ENCODE measurements at places on chromosomes 12 and 14. TPM values are rescaled to one million over a fixed set of nuclear protein-coding genes. Genes with fewer than 3 reads are reported as not detected.
A peak's percentile ranks its signal among the peaks of the same experiment; 100 is the strongest.

SLC38A2 gene
- 539 TPM for total RNA-seq

GOLT1B gene
- total RNA-seq: 18.2 TPM

NTF3 gene
- total RNA-seq: not detected

NRIP2 gene
- total RNA-seq: not detected

PTPN21 gene
- 6.4 TPM for total RNA-seq

ATN1 gene
- total RNA-seq: 5.1 TPM

GRCh38 chr12:3055704-3056467, 21.3 kb upstream of the TSPAN9 start:
- no peak for DNase-seq

DNA sequence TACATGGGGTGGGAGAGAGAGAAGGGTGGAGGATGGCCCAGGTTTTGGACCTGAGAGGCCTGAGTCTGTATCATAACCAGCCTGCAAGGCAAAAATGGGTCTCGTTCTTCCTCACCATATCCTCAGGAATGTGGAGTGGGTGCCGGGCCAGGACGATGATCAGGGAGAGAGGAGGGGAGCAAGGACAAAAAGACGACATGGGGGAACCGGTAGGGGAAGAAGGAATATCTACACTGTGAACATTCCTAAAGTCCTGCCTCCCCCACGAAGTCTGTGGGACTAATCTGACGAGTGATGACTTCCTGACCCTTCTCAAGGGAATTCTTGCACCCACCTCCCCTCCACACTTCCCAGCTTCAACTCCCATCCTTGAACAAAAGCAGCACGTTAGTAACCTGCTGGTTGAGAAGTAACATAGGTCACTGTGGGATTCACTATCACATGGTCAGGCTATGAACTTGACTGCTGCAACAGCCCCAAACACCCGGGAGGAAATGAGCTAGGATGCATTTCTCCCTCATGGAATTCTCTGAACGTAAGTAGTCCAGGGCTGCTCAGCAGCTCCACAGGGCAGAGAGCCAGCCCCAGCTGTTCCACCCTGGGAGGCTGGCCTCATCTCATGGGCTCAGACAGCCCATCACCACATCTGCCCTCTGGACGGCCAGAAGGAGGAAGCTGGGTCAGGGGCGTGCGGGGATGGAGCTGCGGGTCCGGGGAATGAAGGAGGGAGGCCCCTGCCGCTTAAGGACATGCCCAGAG, 36.8 kb upstream of the VWF start:
- DNase-seq: peak; percentile 82

- no peak for DNase-seq
Observed at GRCh38 chr14:71625175-71625574, 307.1 kb upstream of the RGS6 start.

GRCh38 chr14:103915616-103916015, 12.6 kb upstream of the TDRD9 start:
- no peak for DNase-seq

DNA sequence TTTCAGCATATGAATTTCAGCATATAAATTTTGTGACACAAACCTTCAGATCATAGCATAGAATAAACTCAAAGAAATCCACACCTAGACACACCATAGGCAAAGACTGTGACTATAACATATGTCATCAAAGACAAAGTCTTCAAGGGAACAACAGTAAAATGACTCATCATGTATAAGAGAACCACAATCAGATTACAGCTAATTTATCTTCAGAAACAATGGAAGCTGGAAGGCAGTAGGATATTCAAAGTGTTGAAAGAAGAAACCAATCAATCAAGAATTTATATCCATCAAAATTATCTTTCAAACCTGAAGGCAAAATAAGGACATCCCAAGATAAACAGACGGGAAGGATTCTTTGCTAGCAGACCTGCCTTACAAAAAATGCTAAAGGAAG, 29.0 kb downstream of the DLK1 start:
- DNase-seq: no peak

- no peak for DNase-seq
Observed at GRCh38 chr14:93857500-93858283, 69.4 kb upstream of the PRIMA1 start.

DNA sequence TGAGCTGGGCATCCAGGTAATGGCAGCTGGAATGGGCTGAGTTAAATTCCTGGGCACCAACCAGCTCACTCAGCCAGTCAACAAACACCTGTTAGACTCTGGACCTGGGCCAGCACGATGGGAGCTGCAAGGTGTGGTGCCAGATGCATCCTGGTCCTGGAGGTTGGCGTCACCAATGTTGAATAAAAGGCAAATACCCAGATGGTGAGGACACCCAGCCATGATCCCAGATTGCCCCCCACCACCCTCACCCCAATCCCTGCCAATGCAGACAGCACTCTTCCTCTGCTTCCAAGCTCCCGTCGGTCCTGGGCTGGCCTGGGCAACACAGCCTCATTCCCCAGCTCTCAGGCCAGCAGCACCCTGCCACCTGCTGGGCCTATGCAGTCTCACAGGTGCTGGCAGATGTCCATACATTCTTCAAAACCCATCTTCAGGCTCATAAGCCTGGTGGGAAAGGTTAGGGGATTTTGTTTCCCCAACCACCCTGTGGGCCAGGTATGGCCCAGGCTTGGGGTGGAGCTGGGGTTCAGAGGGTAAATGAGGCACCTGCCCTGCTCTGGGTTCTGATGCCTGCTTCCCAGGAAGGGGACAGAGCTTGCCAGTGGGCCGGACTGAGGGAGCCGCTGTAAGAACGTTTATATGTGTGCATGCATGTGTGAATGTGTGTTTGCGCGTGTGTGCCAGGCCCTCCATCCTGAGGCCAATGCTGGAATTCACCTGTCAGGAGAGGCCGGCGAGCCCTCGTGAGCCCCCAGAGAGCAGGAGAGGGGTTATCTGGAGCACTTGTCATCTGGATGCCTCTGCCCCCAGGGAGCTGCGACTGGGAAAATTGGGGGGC, 58.0 kb downstream of the LGMN start:
- DNase-seq: peak; percentile 68

DNA sequence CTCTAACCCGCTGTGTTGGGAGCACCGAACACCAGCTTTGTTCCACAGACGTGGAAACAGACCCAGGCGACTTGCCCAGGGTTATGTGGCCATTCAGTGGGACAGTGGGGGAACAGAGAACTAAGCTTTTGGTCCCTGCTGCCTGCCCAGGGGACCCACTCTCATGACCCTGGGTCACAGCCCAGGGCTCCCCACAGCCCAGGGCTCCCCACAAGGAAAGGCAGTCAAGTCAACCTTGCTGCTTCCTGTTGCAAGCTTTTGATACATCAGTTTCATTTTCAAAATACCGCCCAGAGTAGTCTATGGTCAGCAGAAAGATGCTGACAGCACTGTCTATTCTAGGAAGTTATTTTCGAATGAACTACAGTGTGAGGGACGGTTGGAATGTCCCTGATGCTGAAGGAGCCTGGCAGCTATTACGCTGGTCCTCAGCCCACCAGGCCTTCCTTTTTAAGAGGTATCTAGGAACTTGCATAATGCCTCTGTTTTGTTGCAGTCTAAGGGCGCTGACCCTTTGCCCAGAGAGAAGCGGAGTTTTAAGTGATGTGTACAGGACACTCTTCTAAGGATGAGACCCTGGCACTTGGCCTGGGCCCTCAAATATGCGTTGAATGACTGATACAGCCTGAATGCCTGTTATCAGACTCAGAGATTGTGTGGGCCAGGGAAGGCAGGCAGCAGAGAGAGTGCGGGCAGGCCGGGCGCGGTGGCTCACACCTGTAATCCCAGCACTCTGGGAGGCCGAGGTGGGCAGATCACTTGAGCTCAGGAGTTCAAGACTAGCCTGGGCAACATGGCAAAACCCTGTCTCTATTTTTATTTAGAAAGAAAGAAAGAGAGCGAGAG, 12.6 kb upstream of the TTC7B start:
- DNase-seq: peak; percentile 29

GRCh38 chr12:54232790-54233189, 44.0 kb upstream of the SMUG1 start:
- no peak for DNase-seq

DNA sequence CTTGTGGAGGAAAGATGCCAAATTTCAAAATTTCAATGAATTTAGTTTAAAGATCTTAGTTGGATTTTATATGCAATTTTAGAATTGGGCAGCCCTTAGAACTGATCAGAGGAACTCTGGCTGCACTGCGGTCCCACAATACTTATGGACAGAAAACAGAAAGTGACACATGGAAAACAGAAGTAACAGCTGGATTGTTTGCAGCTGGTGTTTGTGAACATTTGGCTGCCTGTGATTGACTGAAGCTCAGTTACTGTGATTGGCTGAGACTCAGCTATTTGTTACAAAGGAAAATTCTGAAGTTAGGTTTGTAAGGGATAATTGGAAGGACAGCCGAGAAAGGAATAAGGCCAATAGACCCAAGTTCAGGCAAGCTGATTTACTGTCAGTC, 10.0 kb upstream of the KRT86 start:
- no peak for DNase-seq

DNA sequence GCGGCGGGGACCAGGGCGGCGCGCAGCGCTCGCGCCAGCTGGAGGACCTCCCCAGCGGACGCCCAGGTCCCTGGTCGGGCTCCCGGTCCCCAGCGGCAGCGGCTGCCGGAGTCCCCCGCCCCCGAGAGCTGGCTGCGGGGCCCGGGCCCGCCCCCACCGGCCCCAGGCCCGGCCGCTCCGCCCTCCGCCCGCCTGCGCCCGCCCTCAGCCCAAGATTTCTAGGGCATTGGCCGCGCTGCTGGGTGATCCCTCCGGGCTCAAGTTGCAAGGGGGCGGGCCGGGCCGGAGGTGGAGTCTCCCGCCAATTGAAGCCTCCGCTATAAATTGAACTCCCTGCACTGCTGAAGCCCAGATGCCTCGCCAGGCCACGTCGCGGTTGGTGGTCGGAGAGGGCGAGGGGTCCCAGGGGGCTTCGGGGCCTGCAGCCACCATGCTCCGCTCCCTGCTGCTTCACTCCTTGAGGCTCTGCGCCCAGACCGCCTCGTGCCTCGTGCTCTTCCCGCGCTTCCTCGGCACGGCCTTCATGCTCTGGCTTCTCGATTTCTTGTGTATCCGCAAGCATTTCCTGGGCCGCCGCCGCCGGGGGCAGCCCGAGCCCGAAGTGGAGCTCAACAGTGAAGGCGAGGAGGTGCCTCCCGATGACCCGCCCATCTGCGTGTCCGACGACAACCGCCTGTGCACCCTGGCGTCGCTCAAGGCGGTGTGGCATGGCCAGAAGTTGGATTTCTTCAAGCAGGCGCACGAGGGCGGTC, at the start of gene DIO3:
TSS of gene DIO3 (plus strand) at position 351 of the 752 bp plus-strand sequence.
- no peak for DNase-seq

DNA sequence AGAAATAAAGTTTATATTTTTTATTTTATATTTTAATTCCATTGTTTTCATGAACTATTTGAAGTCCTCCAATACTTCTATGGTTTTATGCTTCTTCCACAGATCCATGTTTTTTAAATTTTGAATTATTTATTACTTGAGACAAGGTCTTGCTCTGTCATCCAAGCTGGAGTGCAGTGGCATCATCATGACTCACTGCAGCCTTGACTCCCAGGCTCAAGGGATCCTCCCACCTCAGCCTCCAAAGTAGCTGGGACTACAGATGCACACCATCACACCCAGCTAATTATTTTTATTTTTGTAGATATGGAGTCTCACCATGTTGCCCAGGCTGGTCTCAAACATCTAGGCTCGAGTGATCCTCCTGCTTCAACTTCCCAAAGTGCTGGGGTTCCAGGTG, 28.8 kb upstream of the DLGAP5 start:
- DNase-seq: no peak

DNA sequence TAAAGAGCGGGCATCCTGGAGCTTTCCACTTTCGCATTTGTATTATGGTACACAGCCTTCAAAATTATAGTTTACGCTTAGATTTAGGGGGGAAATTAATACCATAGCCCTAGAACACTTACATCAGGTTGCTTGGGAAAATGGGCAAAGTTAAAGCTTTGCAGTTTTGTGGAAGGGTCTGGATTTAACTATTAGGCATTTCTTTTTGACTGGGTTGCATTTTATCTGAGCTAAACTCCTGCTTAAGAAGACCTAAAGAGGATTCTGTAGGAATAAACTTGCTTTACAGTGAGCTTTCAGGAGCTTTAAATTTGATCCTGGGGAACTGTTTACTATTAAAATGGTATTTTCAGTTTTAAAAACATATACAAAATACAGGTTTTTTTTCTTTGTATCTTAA, 42.8 kb upstream of the PTPRQ start:
- no peak for DNase-seq

- no peak for DNase-seq
Observed at GRCh38 chr12:54423816-54424150, 4.7 kb upstream of the ITGA5 start.

GRCh38 chr14:53956427-53957201, at the start of gene BMP4:
Gene BMP4, minus strand, starts transcription at chr14:53956825. Its CDS starts 4,603 bp downstream, at chr14:53952222.
- DNase-seq: peak; percentile 74

- no peak for DNase-seq
Observed at GRCh38 chr12:123997033-123997822, 24.2 kb downstream of the ZNF664 start.

Data from dermis microvascular lymphatic vessel endothelial cell (primary cell).